ENCODE measurements at places on chromosomes 4 and X.

GRCh38 chr4:22637306-22637705, 55.4 kb upstream of the GBA3 start:
- no peak for DNase-seq

DNA sequence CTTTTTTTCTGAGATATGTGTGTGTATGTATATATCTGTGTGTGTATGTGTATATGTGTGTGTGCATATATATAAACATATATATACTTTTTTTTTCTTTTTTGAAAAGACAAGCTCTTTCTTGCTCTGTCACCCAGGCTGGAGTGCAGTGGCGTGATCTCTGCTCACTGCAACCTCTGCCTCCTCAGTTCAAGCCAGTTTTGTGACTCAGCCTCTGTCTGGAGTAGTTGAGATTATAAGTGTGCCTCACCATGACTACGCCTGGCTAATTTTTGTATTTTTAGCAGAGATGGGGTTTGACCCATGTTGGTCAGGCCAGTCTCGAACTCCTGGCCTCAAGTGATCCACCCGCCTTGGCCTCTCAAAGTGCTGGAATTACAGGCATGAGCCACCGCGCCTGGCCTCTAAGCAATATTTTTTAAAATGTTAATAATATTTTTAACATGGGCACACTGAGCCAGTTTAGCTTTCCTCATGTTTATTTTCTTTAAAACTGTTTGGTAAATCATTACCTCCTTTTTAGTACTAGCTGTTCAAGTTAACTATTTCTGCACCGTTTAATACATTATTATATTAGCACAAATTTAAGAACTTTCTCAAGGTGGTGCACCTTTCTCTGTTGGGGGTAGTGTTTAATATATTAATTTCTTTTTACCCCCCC, 33.3 kb downstream of the BBS12 start:
- no peak for DNase-seq

GRCh38 chr4:182823576-182823975, 93.6 kb downstream of the DCTD start:
- no peak for DNase-seq

GRCh38 chr4:162841753-162842152, 324.9 kb downstream of the NAF1 start:
- DNase-seq = no peak

- no peak for DNase-seq
Measured at GRCh38 chrX:19697416-19697815, 182.1 kb upstream of the MAP3K15 start.

- DNase-seq = no peak
Measured at GRCh38 chr4:85522277-85522676, 47.3 kb downstream of the ARHGAP24 start.

DNA sequence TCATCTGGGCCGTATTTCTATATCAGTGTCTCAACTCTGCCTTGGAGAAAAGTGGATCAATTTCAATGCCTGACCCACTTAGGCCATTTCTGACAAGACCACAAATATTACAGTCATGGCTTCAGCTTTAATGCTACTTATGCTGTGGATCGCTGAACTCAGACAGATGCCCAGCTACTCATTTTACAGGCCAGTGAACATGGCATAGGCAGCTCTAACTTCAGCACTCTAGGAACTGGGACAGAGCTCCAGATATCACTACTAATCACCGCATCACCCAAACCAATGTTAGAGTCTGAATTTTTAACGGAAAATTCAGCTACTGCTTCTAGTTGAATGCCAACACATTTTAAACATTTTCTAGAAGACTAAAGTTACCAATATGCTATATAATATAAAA, 809.6 kb upstream of the FRG1 start:
- DNase-seq = no peak

DNA sequence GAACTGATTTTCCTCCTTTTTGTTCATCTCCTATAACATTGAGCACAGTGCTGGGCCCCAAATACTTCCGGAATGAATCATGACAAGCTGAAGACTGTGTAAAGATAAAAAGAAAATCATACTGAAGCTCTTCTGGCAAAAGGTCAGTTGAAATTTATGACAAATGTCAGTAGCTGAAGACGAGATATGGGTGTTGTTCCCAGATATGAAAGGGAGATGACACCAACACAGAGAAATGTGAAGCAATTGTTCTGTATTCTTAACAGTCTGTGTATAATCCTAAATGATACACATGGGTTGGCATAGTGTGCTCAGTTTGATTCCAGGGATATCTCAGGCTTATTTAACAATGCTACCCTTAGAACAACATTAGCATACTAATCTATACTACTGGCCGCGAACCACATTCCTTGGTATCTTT, 170.5 kb upstream of the PITX2 start:
- no peak for DNase-seq

- no peak for DNase-seq
Measured at GRCh38 chrX:118718737-118719136, 8.7 kb upstream of the IL13RA1 start.

DNA sequence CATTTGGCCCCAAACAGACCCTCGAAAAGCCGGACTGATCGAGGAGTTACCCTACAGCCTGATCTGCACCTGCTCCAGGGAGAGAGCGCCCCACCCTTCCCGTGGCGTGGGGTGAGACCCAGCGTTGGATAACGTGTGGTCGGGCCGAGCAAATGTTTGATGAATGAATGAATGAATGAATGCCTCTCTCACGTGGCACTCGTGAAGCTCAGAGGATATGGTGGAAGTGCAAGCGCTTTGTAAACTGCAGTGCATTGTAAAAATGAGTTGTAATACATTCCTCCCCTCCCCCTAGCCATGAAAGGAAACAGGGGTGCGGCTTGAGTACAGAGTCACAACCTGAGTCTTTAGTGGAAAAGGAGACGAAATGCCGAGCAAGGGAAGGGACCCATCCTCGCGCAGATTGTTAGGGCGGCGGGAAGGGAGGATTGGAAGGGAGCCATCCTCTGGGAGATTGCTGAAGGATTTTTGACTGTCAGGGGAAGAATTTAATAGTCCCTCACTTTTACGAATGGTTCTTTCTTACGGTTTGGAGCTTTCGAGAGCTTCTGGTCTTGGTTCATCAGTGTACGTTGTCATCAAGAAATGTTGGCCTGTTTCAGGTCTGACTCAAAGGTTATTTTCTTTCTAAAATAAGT, 772 bp upstream of the FBXW7 start:
- DNase-seq = peak; percentile 27

DNA sequence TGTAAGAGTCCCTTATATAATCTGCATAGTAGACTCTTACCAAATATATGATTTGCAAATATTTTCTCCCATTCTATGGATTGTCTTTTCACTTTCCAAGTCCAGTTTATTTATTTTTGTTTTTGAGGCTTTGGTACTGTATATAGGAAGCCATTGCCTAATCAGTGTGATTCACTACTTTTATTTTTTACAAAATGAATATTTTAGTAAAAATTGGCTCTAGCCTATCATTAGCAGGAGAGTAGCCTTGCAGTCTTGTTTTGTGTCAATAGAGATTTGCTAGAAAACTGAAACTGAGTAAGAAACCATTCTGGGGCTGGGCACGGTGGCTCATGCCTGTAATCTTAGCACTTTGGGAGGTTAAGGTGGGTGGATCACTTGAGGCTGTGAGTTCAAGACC, 199.9 kb upstream of the MAB21L2 start:
- no peak for DNase-seq

Data from nephron progenitor cell (in vitro differentiated cells).